ENCODE measurements at places on chromosomes 3 and 15. TPM values are rescaled to one million over a fixed set of nuclear protein-coding genes. Genes with fewer than 3 reads are reported as not detected.

NOX5 gene
- 0.23 TPM for total RNA-seq

ECE2 gene
- not detected for total RNA-seq

POC1A gene
- 11.0 TPM for total RNA-seq

DNA sequence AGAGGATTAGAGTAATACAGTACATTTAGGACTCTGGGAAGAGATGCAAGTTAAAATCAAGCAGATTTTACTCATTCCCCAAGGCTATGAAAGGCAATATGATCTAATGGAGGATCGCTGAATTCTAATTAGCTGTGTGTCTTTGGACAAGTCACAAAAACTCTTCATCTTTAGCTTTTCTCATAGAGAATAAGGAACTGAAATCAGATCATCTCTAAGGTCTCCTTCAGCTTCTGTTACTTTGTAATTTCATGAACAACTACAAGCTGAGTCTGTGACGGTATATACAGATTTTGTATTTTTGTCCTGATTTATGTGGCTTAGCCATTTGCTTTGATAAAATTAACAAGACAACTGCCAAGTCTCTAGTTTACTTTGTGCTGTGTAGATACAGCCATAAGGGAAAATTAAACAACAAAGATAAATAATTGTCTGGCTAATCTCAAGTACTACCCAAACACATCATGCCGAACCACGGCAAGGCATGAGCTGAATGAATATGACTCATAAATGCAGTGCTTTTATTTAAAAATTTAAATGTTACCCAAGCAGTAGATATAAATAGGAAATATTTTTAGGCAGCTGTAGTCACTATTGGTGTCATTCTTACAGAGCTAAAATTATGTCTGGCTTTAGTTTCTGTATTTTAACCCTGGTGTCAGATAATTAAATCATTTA, 81.5 kb downstream of the GAP43 start:
- no peak for DNase-seq

GRCh38 chr15:66760097-66760967, 58.3 kb downstream of the SMAD6 start:
- DNase-seq, result no peak

DNA sequence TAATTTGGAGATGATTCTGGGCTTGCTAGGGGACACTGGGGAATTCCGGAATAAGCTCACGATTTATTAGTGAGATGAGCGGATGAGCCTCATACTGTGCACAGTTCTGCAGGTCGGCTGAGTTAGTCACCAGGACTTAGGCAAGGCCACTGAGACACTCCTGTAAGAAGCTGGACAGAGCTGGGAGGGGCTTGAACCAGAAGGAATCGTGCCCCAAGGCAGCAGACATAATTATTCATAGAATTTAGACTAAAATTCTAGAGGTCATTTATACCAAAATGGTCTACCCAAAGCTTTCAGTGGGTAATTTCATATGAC, 121.4 kb downstream of the VGLL4 start:
- no peak for DNase-seq

GRCh38 chr3:13706886-13707285, 158.0 kb downstream of the FBLN2 start:
- DNase-seq, result no peak

GRCh38 chr15:71273731-71274447, 158.6 kb downstream of the THSD4 start:
- no peak for DNase-seq

- DNase-seq, result no peak
These were observed 581.5 kb downstream of the TBL1XR1 start for GRCh38 chr3:176615826-176616225.

DNA sequence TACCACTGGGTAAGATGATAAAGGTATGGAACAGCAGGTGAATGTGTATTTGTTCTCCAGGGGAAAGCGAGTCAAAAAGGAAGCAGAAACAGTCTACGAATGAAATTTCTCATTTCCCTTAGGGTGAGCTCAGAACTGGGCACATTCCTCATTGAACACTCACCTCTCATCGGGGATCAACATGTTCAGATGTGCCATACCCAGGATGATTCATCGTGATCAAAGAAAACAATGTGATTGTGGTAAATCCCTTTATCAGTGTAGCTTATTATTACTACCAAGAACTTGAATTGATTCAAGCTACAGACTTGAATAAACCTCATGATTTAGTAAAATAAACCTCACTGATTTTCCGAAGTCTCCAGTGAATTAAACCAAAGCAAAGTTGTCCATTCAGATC, 72.1 kb downstream of the GJD2 start:
- DNase-seq, result no peak

GRCh38 chr3:30162579-30162978, 443.8 kb upstream of the TGFBR2 start:
- DNase-seq, result no peak

- no peak for DNase-seq
These were observed 16.8 kb downstream of the ARMC8 start for GRCh38 chr3:138203938-138204337.

Data from NCI-H460 (cell line).